ENCODE measurements at places on chromosomes 6 and 20. TPM values are rescaled to one million over a fixed set of nuclear protein-coding genes. Genes with fewer than 3 reads are reported as not detected.

GRCh38 chr6:89208551-89208950, 8.6 kb downstream of the GABRR1 start:
- DNase-seq: no peak

- DNase-seq: no peak
Observed at GRCh38 chr6:21970569-21971300, 326.1 kb downstream of the PRL start.

- no peak for DNase-seq
Observed at GRCh38 chr6:170234419-170234818, 56.5 kb downstream of the DLL1 start.

- DNase-seq: no peak
Observed at GRCh38 chr6:125954735-125955339, 1.7 kb upstream of the HINT3 start.

DNA sequence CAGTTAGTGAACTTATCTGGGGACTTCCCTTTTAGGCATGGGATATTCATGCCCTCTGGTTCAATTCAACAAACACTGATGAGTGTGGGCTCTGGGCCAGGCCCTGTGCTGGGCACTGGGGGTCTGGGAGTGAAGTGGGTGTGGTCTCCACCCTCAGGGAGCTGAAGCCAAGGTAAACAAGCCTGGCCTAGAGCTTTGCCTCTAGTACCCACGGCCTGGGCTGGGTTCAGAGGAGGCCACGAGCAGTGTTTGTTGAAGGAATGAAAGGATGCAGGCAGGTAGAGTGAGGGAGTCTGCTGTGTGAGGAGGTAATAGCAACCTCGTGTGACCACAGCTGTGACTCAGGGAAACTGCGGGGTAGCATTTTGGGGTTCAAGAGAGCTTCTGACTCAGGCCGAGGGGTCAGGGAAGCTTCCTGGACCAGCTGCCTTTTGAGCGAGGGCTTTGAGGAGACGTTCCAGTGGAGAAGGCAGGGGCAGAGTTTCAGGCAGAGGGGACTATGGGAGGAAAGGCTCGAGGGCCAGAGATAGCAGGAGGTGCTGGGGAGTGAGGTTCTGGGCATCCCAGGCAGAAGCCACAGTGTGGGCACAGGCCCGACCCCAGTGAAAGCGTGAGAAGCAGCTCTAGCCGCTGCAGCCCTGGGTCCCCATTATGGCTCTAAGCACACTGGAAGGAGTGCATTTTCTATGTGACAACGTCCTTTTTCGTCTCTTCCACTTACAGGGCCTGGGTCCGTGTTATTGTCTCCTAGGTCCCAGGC, 5.6 kb downstream of the MYLK2 start:
- DNase-seq: no peak

DNA sequence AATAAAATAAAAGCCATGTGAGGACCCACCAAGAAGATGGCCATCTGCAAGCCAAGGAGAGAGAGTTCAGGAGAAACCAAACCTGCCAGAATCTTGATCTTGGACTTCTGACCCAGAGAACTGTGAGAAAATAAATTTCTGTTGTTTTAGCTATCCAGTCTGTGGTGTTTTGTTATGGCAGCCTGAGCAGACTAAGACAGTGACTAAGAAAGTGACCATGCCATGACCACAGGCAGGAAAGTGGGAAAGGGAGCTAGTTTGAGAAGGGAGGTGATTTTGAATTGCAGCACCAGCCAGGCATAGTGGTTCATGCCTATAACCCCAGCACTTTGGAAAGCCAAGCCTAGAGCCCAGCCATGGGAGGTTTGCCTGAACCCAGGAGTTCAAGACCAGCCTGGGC, 21.9 kb upstream of the C6orf62 start:
- no peak for DNase-seq

The TNXB gene
- 0.46 TPM for polyA plus RNA-seq

The ATP6V1G2 gene
- polyA plus RNA-seq: 1.8 TPM

The PCMTD2 gene
- polyA plus RNA-seq: 84.1 TPM

The SLC22A2 gene
- not detected for polyA plus RNA-seq
